ENCODE measurements at places on chromosomes 4 and X.

DNA sequence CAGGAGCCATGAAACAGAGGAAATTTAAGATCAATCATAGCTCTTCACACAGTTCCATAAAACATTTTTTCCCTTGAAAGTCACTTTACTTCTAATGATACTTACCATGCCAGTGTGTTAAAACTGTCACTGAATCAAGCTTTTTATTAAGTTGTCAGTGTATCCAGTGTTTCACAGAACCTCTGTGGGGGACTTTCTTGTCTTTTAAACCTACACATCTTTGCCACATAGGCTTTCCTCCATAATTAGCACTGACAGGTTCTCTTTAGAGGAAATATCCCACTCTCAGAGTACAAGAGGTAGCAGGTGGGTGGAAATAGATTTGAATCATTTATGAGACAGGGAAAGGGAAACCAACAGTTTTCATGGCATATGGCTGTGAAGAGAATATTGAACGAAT, 25.8 kb upstream of the DYNLT3 start:
- ATAC-seq, result no peak

GRCh38 chr4:82495666-82496065, 65.3 kb downstream of the ENOPH1 start:
- no peak for ATAC-seq

- no peak for ATAC-seq
Observed at GRCh38 chr4:54992266-54992665, 133.1 kb downstream of the KDR start.

GRCh38 chr4:152352215-152352614, 183.7 kb downstream of the FBXW7 start:
- ATAC-seq, result no peak

- no peak for ATAC-seq
Observed at GRCh38 chr4:169803413-169803812, 45.7 kb upstream of the HPF1 start.

DNA sequence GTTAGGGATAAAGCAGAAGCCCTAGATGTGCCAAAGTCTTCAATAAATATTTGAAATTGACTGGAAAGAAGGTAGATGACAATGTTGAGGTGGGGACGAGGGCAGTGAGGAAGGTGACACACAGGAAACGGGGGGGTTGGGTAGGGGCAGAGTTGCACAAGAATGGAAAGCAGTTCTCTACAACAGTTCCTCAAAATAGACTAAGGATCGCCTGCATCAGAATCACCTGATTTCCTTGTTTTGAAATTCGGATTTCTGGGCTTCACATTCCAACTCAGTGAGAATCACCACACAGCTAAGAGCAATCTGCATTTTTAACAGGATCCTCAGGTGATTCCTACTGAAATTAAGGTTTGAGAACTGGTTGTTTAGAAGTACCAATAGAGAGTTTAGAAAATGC, 70.6 kb downstream of the ARFIP1 start:
- ATAC-seq, result no peak

DNA sequence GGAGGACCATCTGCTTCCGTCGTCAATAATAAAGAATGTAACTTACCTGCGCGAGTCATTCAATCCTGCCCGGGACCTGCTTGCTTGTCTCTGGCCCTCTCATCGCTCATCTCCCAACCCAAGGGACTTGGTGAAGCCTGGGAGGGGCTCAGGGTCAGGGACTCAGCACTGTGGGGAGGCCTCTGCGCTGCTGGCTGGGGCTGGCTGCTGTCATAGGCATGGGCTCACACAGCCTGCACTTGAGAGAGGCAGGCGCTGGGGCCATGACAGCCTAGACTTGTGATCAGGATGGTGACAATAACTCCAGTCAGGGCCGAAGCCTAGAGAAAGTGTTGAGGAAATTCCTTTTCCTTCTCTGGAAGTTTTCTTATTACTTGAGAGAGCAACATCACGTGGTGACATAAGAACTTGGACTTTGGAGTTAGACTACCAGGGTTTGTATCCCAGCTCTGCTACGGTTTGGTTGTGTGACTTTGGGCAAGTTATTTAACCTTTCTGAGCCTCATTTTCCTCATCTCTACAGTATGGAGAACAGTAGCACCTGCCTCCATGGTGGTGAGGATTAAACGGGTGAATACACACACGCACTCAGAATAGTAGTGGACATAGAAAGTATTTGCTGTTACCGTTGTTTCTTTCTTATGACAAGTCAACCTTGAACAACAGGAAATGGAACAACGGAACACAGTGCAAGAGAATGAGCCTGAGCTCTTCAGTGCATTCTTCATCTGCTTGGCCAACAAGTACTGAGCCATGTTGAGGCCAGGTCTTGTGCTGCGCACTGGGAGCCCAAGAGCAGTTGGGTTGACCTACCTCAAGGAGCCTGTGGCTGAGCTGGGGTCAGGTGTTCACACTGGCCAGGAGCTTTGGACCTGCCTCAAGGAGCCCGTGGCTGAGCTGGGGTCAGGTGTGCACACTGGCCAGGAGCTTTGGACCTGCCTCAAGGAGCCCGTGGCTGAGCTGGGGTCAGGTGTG, 60.5 kb downstream of the TBC1D14 start:
- ATAC-seq, result no peak

GRCh38 chr4:150212927-150213326, 134.7 kb downstream of the DCLK2 start:
- ATAC-seq, result no peak

Measured in activated T-helper 17 cell treated with anti-CD3 and anti-CD28 coated beads, Interleukin-2, amount 50 U/mL, for 72 hours (primary cell).